ENCODE measurements at places on chromosomes 2 and 18. TPM values are rescaled to one million over a fixed set of nuclear protein-coding genes. Genes with fewer than 3 reads are reported as not detected.
A peak's percentile ranks its signal among the peaks of the same experiment; 100 is the strongest.

Gene UBR3
- 67.9 TPM for total RNA-seq

Gene CCDC121
- 5.3 TPM for total RNA-seq

Gene SALL3
- 0.44 TPM for total RNA-seq

DNA sequence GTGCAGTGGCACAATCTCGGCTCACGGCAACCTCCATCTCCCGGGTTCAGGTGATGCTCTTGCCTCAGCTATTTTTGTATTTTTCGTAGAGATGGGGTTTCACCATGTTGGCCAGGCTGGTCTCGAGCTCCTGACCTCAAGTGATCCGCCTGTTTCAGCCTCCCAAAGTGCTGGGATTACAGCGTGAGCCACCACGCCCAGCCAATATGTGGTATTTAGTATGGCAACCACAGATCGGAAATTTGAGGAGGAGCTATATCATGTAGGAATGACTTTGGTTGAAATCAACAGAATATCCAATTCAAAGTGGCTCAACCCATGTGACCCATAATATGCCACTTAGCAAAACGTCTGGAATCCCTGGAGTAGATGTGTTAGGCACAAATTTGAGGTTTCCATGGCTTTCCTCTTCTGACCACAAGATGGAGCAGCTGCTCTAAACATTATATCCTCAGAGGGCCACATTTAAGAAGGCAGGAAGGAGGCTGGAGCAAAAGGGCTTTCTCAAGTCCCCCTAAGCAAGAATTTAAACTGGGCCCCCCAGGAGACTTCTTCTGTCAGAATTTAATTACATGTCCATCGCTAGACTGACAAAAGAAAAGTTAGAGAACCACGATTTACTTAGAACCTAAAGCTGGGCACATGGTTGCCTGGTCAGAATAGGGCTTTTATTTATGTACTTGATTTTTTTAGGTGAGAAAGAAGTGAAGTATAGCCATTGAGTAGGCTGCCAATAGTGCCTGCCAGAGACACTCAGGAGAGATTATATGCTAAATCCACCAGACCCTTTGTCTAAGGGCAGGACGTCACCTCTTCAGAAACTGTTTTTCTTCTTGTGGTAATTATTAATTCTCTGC, 49.6 kb upstream of the ITSN2 start:
- peak; percentile 51 for DNase-seq

GRCh38 chr2:62215306-62216064, 19.6 kb downstream of the B3GNT2 start:
- DNase-seq: no peak

DNA sequence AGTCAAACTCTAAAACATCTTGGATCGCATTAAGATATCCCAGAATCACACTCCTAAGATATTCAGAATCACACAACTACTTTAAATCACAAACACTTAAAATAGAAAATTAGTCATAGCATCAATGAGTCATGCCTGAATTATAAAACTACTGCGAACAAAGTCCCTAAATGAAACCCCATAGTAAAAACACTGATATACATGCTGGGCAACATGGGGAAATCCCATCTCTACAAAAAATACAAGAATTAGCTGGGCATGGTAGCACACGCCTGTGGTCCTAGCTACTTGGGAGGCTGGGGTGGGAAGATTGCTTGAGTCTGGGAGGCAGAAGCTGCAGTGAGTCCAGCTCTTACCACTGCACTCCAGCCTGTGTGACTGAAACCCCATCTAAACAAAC, 101.7 kb downstream of the COBLL1 start:
- no peak for DNase-seq

- DNase-seq: no peak
Observed at GRCh38 chr2:129911363-129912065, 68.0 kb upstream of the RAB6C start.

GRCh38 chr18:55981712-55982475, 393.9 kb upstream of the TCF4 start:
- DNase-seq: no peak

GRCh38 chr2:213740453-213740852, 456.2 kb downstream of the SPAG16 start:
- DNase-seq: no peak

GRCh38 chr2:58065248-58065647, 18.6 kb downstream of the VRK2 start:
- DNase-seq: no peak
